ENCODE measurements at places on chromosomes 3 and 15. TPM values are rescaled to one million over a fixed set of nuclear protein-coding genes. Genes with fewer than 3 reads are reported as not detected.

Gene C3orf20
- 0.13 TPM for total RNA-seq

Gene RLBP1
- total RNA-seq: not detected

Gene TEX55
- total RNA-seq: not detected

Gene AGTR1
- 0.43 TPM for total RNA-seq

Gene PRR20G
- total RNA-seq: not detected

Gene USP50
- 0.54 TPM for total RNA-seq

Gene SLC2A2
- not detected for total RNA-seq

Gene ACY1
- 28.9 TPM for total RNA-seq

Gene GOLGA6L4
- total RNA-seq: 1.4 TPM

Gene CHRNA3
- total RNA-seq: not detected

Gene ALPK3
- total RNA-seq: 2.8 TPM

Gene IL20RB
- 0.91 TPM for total RNA-seq

Gene PRKCD
- total RNA-seq: 4.8 TPM

Gene CD96
- total RNA-seq: not detected

Gene CPN2
- total RNA-seq: not detected

Gene RASL12
- total RNA-seq: 0.52 TPM
